ENCODE measurements at places on chromosomes 6 and 20. TPM values are rescaled to one million over a fixed set of nuclear protein-coding genes. Genes with fewer than 3 reads are reported as not detected.

GRCh38 chr20:21556398-21556797 lies 42.5 kb upstream of the NKX2-2 start:
- H3K27me3 ChIP-seq, result peaks cover 16% of the 10 kb centered on the region
- no peaks in the 10 kb centered on the region for H3K36me3 ChIP-seq
- H3K4me1 ChIP-seq, result no peaks in the 10 kb centered on the region

DNA sequence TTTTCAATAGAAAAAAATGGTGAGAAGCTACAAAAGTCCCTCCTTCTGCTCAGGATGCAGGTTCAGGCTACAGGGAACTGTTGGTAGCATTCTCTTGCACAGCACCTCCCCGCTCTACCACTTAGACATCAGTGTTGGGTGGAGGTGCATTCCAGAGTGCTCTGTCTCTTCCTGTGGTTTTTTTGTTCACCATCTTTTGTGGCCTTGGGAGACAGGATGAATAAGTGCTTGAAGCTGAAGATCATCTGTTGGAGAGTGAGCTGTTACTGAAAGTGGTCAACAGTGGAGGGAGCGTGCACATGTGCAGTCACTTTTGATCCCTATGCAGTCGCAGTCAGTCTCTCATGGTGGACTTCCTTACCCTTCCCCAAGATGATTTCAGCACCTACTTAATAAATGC lies 16.6 kb upstream of the BTBD3 start:
- no peak for DNase-seq
- no peaks in the 10 kb centered on the region for H3K36me3 ChIP-seq
- no peak overlapping the region for H3K27ac ChIP-seq
- no peaks in the 10 kb centered on the region for H3K4me1 ChIP-seq

- peaks cover 70% of the 10 kb centered on the region for H3K36me3 ChIP-seq
- H3K27ac ChIP-seq, result no peak overlapping the region
- no peak overlapping the region for H3K4me3 ChIP-seq
- no peaks in the 10 kb centered on the region for H3K4me1 ChIP-seq
- no peak for DNase-seq
Observed at GRCh38 chr6:36487698-36488097, 44.9 kb downstream of the KCTD20 start.

DNA sequence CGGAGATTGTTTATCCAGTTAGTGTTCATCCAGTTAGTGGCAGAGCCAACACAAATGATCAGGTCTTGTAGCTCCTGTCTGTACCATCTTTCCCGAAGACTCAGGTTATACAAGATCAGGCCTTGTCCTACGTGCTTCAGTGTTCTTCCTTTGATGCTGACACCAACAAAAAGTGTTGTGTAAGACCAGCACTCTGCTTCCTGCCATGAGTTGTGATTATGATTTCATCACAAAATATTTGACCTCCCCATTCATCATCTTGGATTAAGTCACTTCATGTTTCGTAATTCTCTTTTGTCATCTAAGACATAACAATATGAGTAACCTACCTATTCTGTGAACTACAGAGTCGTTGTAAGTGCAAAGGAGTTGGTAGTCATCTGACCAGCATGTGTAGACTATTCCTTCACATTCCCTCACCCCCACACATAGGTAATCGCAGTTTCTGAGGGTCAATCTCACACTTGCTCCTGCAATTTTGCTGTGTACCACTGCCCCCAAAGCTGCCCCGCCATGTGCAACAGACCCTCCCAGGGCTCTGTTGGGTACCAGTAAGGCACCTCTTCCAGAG lies 135.6 kb upstream of the SLC22A23 start:
- no peak overlapping the region for H3K27ac ChIP-seq
- DNase-seq, result no peak
- H3K36me3 ChIP-seq, result no peaks in the 10 kb centered on the region
- H3K4me1 ChIP-seq, result no peaks in the 10 kb centered on the region

DNA sequence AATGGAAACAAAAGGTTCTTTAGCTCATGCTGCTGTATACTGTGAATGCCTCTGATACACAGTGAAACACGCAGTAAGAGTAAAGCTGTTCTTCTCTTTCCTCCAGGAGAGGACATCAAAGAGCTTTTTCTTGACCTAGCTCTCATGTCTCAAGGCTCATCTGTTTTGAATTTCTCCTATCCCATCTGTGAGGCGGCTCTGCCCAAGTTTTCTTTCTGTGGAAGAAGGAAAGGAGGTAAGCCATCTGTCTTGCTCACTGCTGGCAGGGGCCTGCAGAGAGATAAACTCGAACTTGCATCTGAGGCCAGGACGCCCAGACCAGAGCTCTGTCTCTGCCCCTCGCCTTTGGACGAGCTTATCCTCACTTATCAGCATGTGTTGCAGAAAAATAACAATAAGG lies 37.7 kb downstream of the LY86 start:
- H3K27me3 ChIP-seq, result no peaks in the 10 kb centered on the region
- peaks cover 4% of the 10 kb centered on the region for H3K4me1 ChIP-seq
- no peaks in the 10 kb centered on the region for H3K36me3 ChIP-seq
- no peak overlapping the region for H3K27ac ChIP-seq
- H3K4me3 ChIP-seq, result no peak overlapping the region

DNA sequence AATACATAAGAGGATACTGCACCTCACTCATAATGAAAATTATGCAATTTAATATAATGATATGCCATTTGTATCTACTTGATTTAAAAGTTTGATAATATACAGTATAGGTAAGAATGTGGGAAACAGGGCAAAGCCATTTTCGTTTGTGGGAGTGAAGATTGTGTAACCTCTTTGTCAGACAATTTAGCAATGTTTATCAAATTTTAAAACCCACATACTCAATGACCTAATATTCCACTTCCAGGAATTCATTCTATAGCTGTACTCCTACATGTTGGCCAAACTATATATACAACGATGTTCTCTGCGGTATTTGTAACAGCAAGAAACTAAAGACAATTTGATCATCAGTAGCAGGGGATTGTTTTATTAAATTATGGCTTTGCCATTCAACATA lies 17.8 kb upstream of the FKBP5 start:
- no peak for DNase-seq
- H3K36me3 ChIP-seq, result no peaks in the 10 kb centered on the region
- H3K4me1 ChIP-seq, result no peaks in the 10 kb centered on the region
- H3K27me3 ChIP-seq, result no peaks in the 10 kb centered on the region
- H3K27ac ChIP-seq, result no peak overlapping the region
- no peak overlapping the region for H3K4me3 ChIP-seq

GRCh38 chr6:105253787-105254186 lies 74.0 kb upstream of the POPDC3 start:
- no peak overlapping the region for H3K4me3 ChIP-seq
- peaks cover 7% of the 10 kb centered on the region for H3K4me1 ChIP-seq
- H3K27me3 ChIP-seq, result no peaks in the 10 kb centered on the region

GRCh38 chr6:124463271-124463670 lies 499.0 kb upstream of the RNF217 start:
- H3K4me3 ChIP-seq, result no peak overlapping the region
- H3K27ac ChIP-seq, result no peak overlapping the region
- no peak for DNase-seq
- H3K27me3 ChIP-seq, result no peaks in the 10 kb centered on the region
- no peaks in the 10 kb centered on the region for H3K4me1 ChIP-seq

GRCh38 chr6:112027942-112028674 lies 25.8 kb upstream of the CCN6 start:
- H3K27ac ChIP-seq, result no peak overlapping the region
- no peaks in the 10 kb centered on the region for H3K36me3 ChIP-seq
- no peaks in the 10 kb centered on the region for H3K27me3 ChIP-seq
- no peak for DNase-seq
- peaks cover 21% of the 10 kb centered on the region for H3K4me1 ChIP-seq

DNA sequence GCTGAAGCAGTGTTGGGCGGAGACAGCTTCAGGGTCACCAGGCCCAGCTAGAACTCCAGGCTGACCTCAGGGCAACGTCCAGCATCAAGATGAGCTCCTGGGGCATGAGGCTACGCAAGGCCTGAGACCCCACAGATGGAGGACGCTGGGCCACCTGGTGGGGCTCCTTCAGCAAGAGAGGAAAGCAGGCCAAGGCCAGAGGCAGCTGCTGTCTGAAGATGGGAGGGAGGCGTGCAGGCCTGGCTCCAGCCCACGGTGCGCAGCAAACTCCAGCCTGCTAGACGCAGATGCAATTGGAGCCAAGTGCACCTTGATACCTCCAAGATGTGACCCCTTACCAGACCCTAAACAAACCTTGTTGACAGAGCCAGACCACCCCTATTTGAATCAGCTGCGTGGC lies 220.9 kb upstream of the RREB1 start:
- H3K27me3 ChIP-seq, result no peaks in the 10 kb centered on the region
- H3K36me3 ChIP-seq, result no peaks in the 10 kb centered on the region
- DNase-seq, result no peak

DNA sequence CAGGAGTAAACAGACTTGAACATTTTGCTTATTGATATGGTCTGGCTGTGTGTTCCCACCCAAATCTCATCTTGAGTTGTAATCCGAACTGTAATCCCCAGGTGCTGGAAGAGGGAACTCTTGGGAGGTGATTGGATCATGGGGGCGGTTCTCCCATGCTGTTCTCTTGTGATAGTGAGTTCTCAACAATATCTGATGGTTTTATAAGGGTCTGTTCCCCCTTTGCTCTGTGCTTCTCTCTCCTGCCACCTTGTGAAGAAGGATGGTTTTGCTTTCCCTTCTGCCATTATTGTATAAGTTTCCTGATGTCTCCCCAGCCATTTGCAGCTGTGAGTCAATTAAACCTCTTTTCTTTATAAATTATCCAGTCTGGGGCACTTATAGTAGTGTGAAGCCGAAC lies 40.0 kb downstream of the MYLIP start:
- H3K4me1 ChIP-seq, result peaks cover 16% of the 10 kb centered on the region
- DNase-seq, result no peak
- H3K27ac ChIP-seq, result no peak overlapping the region
- no peaks in the 10 kb centered on the region for H3K36me3 ChIP-seq

DNA sequence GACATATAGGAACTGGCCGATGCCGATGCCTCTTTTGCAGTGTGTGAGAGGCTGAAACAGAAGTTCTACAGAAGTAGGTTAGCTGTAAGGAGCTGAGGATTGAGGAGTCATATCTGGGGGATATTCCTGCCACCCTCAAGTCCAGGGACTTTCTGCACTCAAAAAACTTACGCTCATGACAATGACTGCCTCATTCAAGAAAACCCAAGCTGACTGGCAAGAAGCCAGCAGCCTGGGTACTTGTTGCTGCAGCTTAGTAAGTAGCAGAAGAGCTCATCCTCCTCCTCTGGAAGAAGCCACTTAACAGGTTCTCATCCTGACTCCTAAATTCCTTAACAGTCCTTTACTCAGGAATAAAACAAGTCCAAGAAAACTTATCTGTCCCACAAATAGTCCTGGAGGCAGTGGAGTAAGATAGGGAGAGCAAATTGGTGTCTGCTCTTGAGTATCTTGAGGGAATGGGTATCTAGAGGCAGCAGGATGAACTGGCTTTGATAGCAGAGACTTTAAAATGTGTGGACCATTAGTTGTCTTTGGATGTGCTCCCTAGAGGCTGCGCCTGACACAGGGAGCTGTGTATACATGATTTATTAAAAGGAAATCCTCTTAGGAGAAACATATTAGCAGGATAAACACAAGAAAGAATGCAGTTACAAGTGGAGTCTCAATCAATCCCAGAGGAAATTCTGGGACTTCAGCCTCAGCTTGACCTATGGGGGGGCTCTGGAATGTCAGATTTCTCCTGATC lies 7.4 kb downstream of the CALHM5 start:
- H3K4me3 ChIP-seq, result no peak overlapping the region
- no peak for DNase-seq
- H3K27me3 ChIP-seq, result no peaks in the 10 kb centered on the region
- peaks cover 6% of the 10 kb centered on the region for H3K36me3 ChIP-seq

PTK6 gene
- total RNA-seq, result 4.2 TPM

PDYN gene
- not detected for total RNA-seq

WFDC5 gene
- 1.6 TPM for total RNA-seq

PRPF6 gene
- total RNA-seq, result 57.2 TPM
